ENCODE measurements at places on chromosomes 1 and 21. TPM values are rescaled to one million over a fixed set of nuclear protein-coding genes. Genes with fewer than 3 reads are reported as not detected.

GRCh38 chr1:1777950-1778662 lies at the start of gene NADK:
Gene NADK (minus strand): TSS chr1:1778470. CDS start chr1:1765406, 13,064 bp downstream.
- DNase-seq = peak; percentile 77

CD48 gene
- total RNA-seq = not detected

RGS13 gene
- not detected for total RNA-seq

BTBD19 gene
- total RNA-seq = 5.9 TPM

FNDC5 gene
- 743 TPM for total RNA-seq

DNA sequence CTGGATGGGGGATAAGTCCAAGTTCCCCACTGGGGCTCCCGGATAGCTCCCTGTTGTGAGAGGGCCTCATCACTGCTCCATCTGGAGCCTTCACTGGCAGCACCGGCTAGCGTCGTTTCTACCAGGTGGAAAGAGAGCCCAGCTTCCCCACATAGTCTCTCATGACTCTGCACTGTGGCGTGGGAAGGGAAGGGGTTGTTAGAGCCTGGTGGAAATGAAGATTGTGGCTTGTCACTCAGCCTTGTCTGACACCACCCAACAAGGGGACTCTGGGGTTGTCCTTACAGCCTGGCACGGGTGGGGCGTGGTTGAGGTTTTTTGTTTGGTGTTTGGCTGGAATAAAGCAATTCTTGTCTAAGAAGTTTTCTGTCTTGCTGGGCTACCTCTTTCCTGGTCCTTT lies 94.6 kb downstream of the ADARB1 start:
- no peak for DNase-seq

MYOC gene
- not detected for total RNA-seq

GRCh38 chr1:114224196-114224907 lies 70.7 kb upstream of the SYT6 start:
- DNase-seq = no peak

All from glutamatergic neuron (in vitro differentiated cells).